ENCODE measurements at places on chromosomes 6 and 20.

DNA sequence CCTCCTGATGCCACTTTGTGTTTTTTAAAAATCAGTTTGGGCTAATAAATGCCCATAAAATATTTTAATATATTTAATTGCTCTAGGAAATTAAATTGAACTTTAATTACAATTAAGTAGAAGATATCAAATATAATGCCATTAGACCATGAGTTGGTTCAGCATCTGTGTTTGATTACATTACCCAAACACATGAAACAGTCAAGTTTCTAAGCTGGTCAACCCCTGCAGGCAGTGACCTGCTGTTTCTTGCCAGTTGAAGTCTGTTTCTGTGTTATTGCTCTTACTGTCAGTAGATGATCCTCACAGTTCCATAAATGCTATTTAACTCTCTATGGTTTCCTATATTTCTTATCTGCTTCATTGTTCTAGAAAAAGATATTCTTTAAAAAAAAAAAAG is 9.7 kb upstream of the TENT5A start:
- no peak for DNase-seq

DNA sequence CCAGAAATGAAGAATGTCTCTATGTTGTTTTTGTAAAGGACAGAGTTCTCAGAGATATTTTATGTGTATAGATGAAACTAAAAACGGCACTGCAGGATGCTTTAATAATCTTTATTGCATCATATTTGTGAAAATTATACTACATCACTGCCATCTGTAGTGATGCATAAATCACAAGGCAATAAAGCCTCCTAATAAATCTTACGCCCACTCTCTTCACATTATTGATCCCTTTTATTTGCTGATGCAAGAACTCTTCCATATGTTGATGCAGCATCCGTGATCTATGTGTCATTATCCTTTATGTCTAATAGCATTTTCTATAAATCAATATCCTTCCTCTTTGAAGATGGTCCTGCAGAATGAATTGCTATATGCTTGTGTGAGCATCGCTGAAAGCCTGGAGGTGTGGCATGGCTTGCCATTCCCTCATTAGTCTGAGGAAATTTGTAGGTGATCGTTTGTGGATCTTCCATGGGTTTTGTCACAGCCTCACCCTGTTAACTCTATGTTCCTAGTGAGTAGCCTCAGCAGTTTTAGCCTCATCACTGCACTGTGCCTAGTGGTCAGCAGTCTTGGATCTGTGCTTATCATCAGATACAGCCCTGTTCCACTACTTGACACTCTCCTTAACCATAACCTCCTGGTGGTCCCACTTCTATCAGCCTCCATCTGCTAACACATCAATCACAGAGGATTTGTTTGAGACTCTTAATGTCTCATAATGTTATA is 983.5 kb downstream of the EYS start:
- no peak for DNase-seq

DNA sequence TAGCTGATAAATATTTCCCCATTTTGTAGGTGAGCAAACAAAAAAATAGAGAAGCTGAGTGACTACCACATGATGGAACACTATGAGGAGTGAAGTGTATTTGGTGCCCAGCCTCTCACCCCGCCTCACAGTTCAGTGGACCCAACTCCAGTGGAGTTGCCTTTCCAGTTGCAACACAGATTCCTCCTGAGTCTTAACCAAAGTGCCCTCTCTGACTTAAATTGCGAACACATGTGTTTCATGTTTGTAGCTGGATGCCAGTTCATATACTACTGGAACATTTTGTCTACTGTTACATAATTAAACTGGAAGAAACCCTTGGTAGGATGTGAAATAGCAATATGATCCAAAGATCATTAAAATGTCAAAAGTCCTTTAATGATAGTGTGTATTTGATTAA is 448.9 kb downstream of the COL12A1 start:
- DNase-seq: no peak

DNA sequence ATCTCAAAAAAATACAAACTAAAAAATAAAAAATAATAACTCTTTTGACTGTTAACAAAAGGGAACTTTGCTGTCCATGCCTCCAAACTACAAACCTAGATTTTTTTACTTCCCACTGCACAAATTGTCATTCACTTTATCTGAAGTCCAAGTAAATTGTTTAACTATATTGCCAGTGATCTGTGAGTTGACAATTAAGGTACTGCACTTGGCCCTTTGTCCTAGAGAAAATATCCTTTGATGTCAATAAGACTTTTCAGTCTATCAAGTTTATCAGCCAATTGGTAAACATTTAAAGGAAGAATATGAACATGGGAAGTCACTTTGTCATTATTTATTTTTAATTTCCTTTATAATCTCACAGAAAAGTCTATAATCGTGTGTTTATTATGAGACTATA is 19.3 kb upstream of the EPB41L2 start:
- no peak for DNase-seq

DNA sequence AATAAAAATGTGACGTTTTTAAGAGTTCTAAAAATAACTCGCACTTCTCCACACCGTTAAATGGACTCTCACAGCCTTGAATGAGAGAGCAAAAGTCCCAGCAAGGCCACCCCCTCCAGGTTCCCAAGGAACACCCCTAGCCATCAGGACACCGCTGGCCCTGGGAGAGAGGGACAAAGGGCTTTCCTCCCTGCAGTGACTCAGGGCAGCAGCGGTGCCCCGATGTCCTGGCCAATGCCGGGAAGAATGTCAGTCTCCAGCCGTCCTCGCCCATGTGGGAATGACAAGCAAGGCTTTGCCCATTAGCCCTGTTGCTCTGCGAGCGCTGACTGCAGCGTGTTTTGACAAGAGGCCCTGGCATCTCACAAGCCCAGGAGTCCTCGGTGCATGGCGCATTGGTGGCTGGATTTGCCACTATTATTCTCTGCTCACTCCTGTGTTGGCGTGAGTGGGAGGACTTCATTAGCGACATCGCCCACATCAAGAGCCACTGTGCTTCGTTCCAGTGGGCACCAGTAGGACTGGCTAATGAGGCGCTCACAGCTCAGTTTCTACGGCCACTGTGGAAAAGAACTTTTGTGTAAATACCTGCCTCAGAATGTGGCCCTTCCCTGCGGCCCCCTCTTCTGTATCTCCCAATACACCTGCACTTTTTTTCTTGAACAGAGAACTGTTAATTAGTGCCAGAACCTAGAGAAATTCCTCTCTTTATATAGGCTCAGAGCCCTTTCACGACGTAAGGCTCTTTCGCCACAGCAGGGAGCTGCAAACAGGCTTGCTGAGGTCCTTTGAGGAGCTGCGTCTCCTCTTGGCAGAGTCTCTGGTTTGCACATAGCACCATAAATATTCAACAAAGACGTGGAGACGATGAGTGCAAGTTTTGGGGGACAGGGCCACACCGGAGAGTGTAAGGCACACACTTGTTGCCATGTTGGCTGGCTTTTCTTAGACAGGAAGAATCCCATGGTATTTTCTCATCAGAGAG is 336.6 kb downstream of the TAF4 start:
- no peak for DNase-seq

DNA sequence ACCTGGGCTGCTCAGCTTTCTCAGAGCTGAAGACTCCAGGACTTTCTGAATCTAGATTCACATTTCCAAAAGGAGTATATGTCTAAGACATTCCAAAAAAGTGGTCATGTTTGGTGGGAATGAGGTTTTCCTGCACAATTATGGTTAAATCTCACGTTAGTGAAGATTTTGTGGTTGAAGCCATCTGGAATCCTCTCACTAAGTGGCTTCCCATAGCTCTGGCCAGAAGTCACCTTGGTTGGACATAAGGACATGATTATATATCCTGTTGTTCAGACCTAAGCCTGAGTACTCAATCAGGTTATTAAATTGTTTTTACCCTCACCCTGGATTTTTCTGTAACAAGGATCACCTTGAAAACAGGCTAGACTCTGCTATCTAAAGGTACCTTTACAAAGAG is 176.1 kb upstream of the PLN start:
- DNase-seq: no peak

- DNase-seq: peak; percentile 34
These were observed 2.4 kb downstream of the DYNLT1 start for GRCh38 chr6:158642097-158642601.

DNA sequence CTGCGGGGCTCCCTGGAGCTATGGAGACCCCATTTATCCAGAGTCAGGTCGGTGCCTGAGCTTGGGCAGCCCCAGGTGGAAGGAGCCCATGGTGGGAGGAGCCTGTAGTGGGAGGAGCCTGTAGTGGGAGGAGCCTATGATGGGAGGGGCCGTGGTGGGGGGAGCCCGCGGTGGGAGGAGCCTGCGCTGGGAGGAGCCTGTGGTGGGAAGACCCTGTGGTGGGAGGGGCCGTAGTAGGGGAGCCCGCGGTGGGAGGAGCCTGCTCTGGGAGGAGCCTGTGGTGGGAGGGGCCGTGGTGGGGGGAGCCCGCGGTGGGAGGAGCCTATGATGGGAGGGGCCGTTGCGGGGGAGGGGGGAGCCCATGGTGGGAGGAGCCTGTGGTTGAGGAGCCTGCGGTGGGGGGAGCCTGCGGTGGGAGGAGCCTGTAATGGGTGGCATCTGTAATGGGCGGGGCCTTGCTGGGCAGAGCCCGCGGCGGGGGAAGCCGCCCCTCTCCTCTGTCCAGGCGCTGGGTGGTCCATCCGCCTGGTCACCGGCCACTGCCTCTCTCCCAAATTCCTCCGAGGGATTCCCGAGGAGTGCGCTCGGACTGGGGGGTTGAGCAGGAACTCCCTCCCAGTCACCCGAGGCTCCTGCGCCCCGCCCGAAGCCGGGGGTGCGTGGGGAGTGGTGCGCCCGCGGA is 567 bp upstream of the FNDC11 start:
- no peak for DNase-seq

DNA sequence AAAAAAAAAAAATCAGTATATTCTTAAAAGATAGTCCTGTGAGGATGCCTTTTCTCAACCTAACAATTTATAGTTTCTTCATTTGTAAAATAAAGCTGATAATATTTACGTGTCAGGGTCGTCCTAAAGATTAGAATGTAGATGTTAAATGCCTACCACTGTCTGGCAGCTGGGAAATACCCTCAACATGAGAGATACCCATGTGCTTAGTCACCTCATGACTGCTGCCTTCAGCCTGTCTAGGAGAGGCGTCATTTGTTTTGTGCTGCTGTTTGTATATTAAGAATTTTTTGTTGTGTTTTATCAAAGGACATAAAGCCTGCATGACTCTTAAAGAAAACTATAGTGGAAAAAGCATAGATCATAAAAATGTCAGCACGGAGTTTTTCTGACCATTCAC is 9.5 kb downstream of the FAM120B start:
- DNase-seq: no peak

GRCh38 chr20:6513599-6513998 is 253.9 kb upstream of the BMP2 start:
- no peak for DNase-seq

DNA sequence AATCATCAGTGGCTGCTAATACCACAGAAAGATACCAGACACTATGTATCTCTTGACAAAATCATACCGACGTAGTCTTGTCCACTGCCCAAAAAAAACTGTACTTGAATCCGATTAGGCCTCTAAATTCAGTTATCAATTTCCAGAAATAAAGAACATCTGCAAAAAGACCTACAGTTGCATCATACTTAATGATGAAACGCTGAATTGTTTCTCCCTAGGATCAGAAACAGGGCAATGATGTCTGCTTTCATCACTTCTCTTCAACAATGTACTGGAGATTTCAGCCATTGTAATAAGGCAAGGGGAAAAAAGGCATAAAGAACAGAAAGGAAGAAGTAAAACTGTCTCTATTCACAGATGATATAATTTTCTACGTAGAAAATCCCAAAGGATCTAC is 152.0 kb downstream of the TASP1 start:
- DNase-seq: no peak

DNA sequence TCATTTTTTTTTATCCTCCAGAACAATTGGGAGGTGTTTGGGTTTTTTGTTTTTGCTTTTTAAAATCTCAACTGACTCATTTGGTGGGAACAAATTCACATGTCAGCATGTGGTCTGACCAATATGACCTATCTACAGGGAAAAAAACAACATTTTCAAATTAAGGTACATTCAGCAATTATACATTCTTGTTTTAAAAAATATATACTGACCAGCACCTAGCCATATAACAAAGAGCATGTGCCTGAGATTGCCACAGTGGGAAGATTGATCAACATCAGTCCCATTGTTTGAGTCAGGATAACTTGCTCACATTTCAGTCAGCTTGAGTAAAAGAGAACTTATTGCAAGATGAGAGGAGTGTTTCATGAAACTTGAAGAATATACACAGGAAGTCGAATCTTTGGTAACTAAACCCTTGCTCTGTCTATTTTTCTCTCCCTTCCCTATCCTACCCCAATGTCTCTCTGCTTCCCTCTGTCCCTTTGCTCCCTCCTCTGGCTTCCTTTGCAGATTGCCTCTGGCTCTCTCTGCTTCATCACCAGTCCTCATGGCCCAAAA is 163.2 kb upstream of the TAB2 start:
- DNase-seq: no peak

DNA sequence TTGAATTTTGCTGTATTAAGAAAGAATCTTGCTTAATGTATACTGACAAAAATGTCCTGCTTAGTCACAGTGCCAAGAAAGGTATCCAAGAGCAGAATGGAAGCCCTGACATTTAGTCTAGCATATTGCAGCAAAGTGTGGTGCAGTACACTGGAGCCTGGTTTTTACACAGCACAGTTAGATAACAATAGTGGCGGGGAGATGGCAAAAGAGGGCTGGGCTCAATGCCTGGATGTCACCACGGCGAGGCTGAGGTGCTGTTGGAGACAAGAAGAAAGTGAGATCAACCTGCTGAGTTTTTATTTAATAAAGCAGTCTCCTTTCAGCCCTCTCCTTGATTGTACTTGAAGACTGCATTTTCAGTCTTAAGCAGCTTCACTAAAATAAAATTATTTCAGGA is 426.0 kb downstream of the LMBRD1 start:
- DNase-seq: no peak

DNA sequence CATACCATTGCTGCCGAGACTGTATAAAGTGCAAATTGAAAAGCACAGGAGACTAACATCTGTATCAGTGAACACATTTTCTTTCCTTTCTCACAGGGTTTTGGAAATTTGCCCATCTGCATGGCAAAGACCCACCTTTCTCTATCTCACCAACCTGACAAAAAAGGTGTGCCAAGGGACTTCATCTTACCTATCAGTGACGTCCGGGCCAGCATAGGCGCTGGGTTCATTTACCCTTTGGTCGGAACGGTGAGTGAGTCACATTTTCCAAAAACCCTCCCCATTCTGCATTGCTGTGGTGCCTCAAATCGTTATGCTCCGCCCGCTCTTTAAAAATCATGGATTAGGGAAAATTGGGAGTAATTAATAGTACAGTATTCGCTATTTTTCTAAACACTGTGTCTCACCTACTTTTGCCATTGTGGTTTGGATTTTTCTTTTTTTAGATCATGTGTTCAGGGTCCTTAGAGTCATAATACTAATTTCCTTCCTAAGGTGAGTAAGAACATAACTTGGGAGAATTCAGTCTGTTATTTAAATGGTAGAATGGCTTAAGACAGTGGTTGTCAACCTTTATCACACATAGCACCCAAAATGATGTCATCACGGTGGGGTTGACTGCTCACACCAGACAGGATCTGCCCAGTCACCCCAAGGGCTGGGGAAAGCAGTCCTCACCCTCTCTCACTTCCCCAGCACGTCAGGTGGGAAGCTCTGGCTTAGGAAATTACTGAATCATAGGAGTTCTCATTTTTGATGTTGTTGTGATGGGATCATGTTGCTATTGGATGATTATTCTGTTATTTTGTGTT is 171.6 kb downstream of the MTHFD1L start:
- no peak for DNase-seq

- DNase-seq: no peak
These were observed 108.8 kb upstream of the TCF21 start for GRCh38 chr6:133779916-133780695.

GRCh38 chr20:9075264-9076095 is 6.6 kb downstream of the PLCB4 start:
- no peak for DNase-seq

GRCh38 chr6:90701146-90701781 is 114.4 kb upstream of the MAP3K7 start:
- no peak for DNase-seq

GRCh38 chr6:157999168-158000051 is 17.7 kb downstream of the SYNJ2 start:
- no peak for DNase-seq
